Breast epithelium (tissue), 4 donors: ENCODE measurements at places on chromosomes 1 and 21. TPM values are rescaled to one million over a fixed set of nuclear protein-coding genes. Genes with fewer than 3 reads are reported as not detected.
A peak's percentile ranks its signal among the peaks of the same experiment; 100 is the strongest.

Gene SPATA45
- not detected for total RNA-seq

Gene LCE1B
- not detected for total RNA-seq

Gene PROX1
- 1.8 TPM for total RNA-seq

- no peak for DNase-seq
Measured at GRCh38 chr1:201724039-201724765, 104.8 kb upstream of the IPO9 start.

DNA sequence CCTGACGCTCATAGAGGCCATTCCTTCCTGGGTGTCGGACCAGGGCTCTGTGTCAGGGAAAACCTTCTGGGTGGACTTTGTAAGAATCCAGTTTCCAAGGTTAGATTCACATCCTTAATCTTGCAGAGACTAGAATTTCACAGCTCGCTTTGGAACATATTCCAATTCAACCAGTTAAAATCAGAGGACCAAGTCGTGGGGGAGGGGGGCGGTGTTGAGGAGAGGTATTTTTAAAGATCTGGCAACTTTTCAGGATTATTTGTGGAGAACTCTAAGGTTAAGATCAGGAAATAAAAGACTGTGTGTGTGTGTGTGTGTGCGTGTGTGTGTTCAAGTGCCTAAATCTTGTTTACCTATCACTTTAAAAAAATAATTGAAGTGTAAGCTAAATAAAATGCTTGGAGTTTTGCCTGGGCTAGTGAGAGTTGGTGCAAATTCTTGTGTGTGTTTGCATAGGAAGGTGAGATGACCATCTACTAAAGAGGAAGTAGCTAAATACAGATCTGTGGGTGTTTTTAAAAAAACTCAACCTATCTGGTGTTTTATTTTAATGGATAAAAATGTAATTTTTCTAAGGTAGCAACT, 21.8 kb downstream of the TENT5C start:
- no peak for DNase-seq

GRCh38 chr1:55412060-55412459, 196.9 kb upstream of the USP24 start:
- DNase-seq: no peak

GRCh38 chr21:14483296-14483695, 62.8 kb downstream of the SAMSN1 start:
- no peak for DNase-seq

DNA sequence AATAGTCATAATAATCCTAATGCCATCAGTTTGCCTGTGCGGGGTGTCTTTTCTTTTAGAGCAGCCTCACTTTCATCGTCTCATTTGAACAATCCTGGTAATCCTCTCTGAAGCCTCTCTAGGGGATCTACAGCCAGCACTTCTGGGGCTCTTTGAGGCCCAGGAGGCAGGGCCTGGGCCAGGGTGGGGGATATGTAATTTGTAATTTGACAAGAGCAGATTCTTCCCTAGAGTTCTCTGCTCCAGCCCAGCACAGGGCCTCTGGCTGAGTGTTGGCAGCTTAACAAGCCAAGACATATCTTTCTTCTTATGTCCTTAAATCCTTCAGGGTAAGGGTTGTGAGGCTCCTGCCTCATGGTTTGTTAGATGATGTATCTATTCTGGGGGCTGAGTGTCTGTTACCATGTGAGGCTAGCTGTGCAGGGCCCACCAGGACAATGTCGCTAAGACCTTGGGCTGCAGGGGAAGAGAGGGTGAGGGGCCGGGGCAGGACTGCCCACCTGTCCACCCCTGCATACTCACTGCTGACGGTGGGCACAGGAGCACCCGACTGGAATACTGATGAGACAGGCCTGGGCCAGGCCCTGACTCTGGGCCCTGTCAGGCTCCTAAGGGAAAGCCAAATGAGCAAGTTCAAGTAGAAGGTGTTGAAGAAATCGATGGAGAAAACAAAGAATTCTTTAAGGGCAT, 45.3 kb upstream of the PARP1 start:
- DNase-seq: no peak

GRCh38 chr1:168608796-168609715, 32.7 kb downstream of the XCL1 start:
- DNase-seq: peak; percentile 59

GRCh38 chr1:22774833-22775182, 64.2 kb downstream of the EPHB2 start:
- DNase-seq: no peak

GRCh38 chr1:115188680-115189395, 99.5 kb upstream of the TSPAN2 start:
- no peak for DNase-seq

GRCh38 chr21:41711416-41712007, 55.3 kb downstream of the RIPK4 start:
- DNase-seq: no peak
